ENCODE measurements at places on chromosomes 4 and X.

GRCh38 chr4:11470438-11471045 lies 41.8 kb upstream of the HS3ST1 start:
- no peak for DNase-seq

- no peak for DNase-seq
These were observed 11.0 kb downstream of the FAT1 start for GRCh38 chr4:186712690-186713089.

DNA sequence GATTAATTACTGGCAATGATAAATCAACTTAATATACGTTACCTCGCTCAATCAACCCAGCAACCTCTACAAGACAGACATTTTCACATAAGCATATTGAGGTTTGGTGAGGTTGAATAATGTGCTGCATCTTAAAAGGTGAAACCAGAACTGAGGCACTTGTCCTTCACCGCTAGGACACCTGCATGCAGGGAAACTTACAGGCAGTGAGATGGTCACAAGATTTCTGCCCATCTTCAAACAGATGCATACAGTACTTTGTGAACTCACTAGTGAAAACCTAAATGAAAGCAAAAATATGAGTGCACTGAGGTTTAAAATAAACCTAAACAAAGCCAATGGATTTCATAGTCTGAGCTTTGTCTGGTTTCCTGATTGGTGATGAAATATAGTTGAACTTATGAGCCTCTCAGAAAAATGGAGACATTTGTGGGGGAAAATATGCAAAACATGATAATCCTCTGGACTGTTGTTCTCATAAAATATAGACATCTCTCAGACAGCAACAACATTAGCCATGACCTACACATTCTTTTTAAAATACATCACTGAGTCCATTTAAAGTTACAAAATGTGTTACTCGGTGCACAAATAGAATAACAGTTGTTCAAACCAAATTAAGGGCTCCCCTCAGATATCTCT lies 20.9 kb upstream of the PRSS12 start:
- DNase-seq: no peak

DNA sequence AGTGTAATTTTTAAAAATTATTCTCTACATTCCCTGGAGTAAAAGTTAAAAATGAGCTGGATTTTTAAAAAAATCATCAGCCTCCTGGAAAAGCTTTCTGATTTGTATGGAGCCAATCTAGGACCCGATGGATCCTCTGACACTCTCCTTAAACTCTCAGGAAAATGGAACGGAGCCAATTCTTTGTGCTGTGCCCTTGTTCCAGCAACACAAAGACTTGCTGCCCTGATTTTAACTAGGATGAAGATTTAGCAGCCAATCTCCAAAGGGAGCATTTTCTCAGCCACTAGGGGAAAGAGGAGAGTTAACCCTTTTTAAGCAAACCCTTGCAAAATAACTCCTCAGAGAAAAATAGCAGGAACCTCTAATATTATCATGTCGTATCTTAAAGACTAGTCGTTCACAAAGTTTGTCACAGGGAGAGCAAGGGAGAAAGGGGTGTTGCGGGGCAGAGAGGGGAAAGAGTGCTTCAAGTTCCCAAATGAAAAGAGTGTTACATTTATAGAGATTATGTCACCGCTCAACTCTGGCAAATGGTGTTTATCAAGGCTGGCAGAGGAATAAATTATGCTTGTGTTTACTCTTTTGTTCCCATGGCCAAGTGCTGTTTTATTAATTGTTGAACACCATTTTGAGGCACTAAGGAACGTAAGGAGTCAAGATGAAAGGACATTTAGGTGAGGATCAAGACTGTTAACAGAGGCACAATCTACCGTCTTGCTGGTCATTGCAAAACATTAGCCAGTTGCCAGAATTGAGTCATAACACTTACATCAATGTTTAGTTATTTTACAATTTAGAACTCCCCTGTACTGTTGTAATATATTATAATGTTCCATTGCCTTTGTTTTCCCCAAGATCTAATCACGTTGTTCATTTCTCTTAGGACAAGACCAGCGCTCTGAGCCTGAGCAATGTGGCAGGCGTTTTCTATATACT lies 250.7 kb downstream of the THOC2 start:
- DNase-seq: no peak

- no peak for DNase-seq
These were observed 48.3 kb downstream of the MTHFD2L start for GRCh38 chr4:74206088-74206825.

DNA sequence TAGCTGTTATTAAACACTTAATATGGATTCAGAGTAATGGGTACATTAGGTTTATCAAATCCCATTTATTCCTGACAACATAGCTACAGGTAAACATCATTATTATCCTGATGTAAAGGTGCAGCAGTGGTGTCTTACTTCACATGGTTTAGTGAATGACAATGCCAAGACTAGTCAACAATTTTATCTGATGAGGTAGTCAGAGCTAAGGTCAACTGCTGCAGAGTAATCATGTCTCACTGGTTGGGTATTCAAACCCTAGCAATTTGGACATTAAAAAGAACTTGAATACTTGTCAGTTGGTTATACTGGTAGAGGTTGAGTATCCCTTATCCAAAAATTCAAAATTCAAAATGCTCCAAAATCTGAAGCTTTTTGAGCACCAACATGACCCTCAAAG lies 117.6 kb downstream of the MAB21L2 start:
- no peak for DNase-seq

DNA sequence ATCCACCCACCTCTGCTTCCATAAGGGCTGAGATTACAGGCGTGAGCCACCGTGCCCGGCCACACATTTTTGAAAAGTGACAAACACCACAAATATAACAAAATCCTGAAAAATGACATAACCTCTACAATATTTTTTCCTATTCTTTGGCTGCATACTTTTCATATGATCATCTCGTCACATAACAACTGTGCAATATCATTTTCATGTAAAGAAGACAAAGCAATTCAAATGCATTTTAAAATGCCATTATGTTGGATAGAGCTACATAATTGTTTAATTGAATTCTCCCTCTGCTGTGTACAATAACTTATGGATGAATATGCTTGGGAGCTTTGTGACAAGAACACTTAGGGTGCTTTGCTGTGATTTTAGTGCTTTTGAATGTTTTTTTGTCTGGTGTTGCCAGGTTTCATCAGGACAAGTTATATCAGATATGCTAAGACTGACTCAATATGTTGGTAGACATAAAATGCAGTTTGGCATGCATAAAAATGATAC lies 132.9 kb downstream of the CHIC2 start:
- DNase-seq: no peak

DNA sequence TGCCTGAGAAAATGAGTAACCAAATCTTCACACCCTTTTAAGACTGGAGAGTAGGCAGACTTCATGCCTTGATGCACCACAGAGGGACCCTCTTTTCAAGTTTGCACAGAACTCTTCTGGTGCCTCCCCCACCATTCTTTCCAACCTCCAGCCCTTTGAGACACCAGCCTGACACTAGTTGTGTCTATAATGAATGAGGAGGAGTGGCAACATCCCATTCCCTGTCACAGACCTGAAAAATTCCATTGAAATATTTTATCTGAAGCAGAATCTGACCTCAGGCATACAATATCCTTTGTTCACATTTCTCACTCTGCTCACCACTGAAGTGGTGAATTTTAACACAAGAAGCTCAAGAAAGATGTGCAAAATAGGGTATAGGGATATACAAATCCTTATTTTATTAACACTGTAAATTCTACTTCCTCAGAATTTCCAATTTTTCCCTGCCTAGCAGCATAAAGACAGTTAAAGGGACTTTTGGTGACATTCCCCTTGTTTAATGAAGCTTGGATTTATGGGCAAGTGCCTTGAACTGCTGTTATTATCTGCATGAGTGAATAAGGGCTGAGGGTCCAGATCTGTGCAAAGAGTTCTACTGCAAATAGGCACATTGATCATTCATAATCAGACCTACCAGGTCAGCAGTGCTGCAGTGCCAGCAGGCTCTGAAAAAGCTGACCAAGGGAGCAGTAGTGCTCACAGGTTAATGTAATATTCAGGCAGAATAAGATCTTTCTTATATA lies 149.9 kb upstream of the PAQR3 start:
- DNase-seq: no peak

GRCh38 chrX:121208563-121208962 lies 161.2 kb downstream of the GLUD2 start:
- no peak for DNase-seq

DNA sequence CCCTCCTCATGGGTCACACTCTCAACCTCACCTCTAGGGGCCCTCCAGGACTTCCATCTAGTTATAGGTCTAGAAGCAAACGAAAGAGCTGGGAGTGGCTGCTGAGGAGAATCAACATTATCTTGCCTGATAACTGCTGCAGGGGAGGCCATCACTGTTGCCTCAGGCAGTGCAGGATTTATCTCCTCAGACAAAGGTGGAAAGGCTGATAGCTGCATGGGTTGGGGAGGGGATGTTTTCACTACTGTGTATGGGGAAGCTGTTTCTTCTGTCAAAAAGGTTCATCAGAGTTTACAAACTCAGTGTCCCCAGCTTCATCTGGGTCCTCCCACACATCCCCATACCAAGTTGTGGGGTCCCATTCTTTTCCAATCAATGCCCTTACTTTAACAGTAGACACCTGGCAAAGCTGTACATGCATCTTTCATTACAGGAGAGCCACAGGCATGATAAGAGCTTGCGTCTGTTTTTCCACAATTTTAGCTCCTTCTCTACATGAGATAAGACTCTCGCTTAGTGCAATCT lies 17.6 kb upstream of the PRDM8 start:
- no peak for DNase-seq

DNA sequence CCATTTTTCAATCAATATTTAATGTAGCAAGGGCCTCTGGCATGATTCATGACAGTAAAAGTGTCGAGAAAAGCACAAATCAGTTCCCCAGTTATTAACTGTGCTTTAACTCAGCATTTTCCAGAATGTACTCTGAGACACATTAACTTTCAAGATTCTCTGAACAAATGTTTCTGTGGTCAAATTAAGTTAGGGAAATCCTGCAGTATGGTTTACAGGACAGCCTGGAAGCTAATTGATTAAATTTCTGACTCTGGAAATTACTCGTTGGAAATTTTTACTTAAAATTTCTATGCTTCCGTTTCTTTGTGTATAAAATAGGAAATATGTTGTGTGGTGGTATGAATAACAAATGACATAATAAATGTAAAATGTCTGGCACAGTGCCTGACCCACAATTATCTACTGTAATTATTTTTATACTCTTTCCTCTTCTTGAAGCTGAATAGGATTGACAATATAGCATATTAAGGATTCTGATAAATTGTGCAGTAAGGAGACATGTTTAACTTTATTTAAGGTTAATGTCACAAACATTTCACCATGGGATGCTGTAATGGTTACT lies 33.7 kb downstream of the STK32B start:
- no peak for DNase-seq

GRCh38 chrX:155389634-155390033 lies 7.7 kb downstream of the F8A2 start:
- no peak for DNase-seq

- DNase-seq: no peak
These were observed 55.5 kb downstream of the SHISA3 start for GRCh38 chr4:42452823-42453222.

DNA sequence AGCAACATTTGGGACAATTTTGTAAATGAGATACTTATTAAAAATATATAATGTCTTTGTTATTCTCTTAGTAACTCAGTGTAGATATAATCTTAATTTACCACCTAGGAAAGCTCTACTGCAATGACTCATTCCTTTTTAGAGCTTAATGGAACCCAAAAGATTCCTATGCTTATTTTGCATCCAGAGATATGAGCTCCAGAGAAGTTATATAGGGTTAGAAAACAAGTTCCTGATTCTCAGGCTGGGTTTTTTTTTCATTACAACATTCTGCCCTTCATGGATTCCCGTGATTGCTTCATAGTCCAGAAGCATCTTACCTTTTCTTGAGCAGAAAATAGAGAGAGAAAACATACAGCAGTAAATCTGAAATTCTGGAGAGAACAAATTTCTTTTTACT lies 57.9 kb upstream of the CXCL8 start:
- DNase-seq: no peak

DNA sequence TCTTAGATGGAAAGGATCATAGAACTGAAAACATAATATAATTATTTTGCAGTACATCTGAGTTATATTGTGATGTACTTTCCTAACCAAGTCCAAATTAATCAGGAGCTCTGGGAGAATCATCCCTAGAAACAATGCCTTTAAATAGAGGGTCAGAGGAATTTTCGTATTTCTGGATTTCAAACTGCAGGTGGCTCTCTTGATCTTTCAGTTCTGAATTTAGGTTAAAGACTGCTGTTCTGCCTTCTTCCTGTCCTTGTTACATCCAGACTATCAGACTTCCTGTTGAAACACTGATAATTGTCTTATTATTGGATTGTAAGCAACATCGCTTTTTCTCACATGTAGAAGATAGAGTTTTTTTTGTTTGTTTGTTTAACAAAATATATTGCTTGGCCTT lies 142.7 kb downstream of the RPA4 start:
- DNase-seq: no peak

- DNase-seq: no peak
These were observed 966.3 kb upstream of the POU3F4 start for GRCh38 chrX:82541822-82542221.

DNA sequence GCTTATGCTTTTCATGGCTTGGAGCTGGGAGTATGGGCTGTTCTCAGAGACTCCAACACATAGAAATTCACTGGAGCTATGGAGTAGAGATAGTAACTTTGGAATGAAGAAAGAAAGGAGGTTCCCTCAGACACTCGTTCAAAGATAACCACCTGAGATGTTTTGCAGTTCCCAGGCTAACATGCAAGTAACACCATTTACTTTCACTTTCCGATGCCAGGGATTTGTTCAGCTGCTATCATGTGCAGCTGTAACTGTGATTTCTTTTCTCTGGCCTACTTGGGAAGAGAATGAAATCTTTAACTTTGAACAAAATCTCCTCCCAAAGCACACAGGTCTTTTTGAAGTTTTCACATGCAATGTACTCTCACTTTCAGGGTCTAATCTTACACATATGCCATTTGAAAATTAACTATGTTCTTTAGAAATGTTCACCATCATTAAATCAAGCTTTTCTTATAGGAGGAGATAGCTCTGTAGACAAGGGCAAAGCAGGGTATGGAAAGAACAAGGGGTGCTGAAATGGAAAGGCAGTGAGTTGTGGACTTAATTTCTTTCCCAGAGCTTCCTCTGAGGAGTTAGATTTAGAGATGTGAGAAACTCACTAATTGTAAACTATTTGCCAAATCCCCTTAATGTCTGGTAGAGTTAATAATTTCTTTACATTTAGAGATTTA lies 514.3 kb downstream of the PDHA2 start:
- DNase-seq: no peak

DNA sequence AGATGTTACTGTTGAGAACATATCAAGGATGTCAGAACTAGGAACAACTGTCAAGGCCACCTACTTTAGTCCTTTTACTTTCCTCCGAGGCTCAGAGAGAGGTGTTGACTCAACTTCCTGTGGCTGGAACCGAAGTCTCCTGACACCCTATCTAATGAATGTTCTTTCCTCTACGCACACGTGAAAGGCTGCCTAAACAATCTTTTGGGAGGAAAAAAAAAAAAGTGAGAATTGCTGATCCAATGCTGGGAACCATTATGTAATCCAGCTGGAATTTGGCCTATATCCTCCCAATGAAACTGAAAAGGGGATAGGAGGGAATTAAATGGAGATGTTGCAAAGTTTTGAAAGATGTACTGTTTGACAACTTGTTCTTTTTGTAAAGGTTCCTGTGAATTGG lies 8.3 kb upstream of the MAP7D3 start:
- no peak for DNase-seq

Measured in activated effector memory CD4-positive, alpha-beta T cell treated with anti-CD3 and anti-CD28 coated beads, Interleukin-2, amount 50 U/mL, for 16 hours (primary cell).